ENCODE measurements at places on chromosomes 11 and 22. TPM values are rescaled to one million over a fixed set of nuclear protein-coding genes. Genes with fewer than 3 reads are reported as not detected.

DNA sequence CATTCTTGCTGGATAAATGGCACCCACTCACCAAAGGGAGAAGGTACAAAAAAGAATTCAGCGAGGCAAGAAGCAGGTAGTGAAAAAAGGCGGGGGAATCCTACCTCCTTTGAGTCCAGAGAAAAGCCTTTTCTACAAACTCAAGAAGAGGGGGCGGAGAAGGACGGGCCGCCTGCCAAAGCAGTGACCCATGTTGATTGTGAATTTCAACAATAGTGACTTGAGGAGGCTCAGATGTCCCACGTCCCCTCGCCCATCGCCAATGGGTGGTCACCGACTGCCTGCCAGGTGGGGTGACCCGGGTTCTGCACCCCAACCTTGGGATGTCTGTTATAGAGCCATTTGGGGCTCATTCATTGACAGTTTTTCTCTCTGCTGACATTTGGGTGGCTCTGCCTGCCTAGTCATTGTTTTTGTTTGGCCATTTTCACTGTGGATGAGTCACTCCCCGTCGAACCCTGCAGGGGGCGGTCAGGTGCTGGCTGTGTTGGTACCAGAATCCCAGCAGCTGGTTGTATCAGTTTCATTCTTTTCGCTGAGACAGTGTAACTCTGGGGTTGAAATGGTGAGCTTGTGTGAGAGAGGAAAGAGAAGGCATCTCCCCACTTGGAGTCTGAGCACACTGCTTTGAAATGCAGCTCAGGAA lies 163.4 kb upstream of the NCAM1 start:
- peaks cover 2% of the 10 kb centered on the region for H3K27me3 ChIP-seq
- no peak overlapping the region for H3K4me3 ChIP-seq
- H3K4me1 ChIP-seq, result no peaks in the 10 kb centered on the region
- no peaks in the 10 kb centered on the region for H3K36me3 ChIP-seq
- no peak overlapping the region for H3K27ac ChIP-seq

DNA sequence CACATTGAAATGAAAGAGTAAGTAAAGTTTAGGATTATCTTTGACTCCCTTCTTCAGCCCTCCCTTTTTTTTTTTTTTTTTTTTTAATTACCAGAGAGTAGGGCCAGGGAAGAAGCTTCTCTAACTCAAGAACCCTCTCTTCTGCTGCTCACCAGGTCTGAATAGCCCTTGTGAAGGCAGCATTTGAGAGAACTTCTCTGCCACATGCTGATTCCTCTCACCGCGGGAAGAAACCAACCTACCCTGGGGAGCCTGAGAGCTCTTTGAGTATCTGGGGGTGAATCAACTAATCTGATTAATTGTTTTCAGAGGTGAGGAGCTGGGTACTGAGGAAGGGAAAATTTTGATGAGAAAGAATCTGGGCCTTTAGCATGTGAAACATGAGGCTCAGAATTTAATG lies 434.5 kb upstream of the CCDC90B start:
- H3K27ac ChIP-seq, result peak overlapping the region; percentile 5
- H3K27me3 ChIP-seq, result no peaks in the 10 kb centered on the region
- no peak overlapping the region for H3K4me3 ChIP-seq
- DNase-seq, result no peak

DNA sequence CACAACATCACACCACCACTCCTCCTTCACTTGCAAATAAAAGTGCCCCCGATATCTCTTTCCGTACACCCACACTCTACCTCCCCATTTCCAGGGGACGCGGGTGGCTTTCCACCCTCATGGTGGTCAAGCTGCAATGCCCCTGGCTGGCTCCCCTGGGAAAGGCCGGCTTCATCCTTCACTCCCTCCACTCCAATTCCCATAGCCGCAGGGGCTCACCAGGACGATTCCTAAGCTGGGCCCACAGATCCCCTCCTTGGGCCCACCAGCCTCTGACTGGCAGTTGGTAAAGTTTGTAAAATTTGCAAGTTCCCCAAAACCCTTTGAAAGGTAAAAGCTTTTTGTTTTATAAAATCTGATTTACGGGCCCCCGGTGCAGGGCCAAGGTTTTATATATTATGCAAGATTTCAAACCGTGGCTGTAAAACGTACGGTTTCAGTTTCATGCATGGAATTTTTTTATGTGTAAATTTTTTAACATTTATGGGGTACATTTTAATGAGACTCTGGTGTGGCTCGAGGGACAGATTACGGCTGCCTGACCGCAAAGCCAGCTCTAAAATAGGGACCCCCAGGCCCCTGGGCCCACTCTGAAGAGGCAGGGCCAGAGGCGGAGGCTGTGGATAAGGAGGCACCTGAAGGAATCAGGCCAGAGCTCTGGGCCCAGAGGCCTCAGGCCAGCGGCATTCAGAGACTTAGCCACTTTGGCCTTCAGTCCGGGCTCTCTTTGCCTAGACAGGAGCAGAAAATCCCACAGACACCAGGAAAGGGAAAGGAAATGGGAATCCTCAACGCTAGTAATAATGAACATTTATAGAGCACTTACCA lies 106.5 kb downstream of the FEZ1 start:
- H3K27ac ChIP-seq, result no peak overlapping the region
- no peaks in the 10 kb centered on the region for H3K36me3 ChIP-seq
- no peak for DNase-seq
- H3K4me3 ChIP-seq, result no peak overlapping the region

SYT7 gene
- 32.8 TPM for total RNA-seq

CRYBA4 gene
- not detected for total RNA-seq

DNA sequence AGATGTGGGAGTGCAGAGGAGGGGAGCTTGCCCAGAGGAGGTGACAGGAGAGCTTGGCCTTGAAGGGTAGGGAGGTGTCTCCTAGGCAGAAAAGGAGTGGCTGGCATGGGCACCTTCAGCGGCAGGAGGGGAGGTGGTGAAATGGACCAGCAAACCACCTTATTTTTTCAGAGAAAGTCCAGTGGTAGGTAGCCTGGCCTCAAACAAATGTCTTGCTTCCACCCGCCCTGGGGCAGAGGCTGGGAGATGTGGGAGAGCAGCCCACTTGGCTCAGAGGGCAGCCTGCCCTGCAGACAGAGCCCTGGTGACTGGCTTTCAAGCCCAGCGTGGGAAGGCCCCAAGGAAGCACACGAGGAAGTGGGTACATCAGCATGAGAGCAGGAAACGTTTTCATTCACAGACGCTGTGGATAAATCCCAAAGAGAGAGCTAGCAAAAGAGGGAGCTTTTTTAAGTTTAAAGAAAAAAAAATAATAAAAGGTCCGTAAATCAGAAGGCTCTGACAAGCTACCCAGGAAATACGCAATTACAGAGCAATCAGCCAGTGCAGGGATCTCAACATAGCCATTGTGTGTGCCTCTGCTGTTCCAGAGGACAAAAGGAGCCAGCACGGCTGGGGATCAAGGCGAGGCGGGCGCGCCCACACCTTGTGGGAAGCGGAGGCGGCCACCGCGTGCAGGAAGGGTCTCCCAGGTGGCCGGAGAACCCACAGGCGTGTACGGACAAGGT lies 238.7 kb upstream of the PLET1 start:
- no peak for DNase-seq
- no peak overlapping the region for H3K27ac ChIP-seq
- H3K4me3 ChIP-seq, result no peak overlapping the region
- no peaks in the 10 kb centered on the region for H3K4me1 ChIP-seq
- no peaks in the 10 kb centered on the region for H3K36me3 ChIP-seq

DNA sequence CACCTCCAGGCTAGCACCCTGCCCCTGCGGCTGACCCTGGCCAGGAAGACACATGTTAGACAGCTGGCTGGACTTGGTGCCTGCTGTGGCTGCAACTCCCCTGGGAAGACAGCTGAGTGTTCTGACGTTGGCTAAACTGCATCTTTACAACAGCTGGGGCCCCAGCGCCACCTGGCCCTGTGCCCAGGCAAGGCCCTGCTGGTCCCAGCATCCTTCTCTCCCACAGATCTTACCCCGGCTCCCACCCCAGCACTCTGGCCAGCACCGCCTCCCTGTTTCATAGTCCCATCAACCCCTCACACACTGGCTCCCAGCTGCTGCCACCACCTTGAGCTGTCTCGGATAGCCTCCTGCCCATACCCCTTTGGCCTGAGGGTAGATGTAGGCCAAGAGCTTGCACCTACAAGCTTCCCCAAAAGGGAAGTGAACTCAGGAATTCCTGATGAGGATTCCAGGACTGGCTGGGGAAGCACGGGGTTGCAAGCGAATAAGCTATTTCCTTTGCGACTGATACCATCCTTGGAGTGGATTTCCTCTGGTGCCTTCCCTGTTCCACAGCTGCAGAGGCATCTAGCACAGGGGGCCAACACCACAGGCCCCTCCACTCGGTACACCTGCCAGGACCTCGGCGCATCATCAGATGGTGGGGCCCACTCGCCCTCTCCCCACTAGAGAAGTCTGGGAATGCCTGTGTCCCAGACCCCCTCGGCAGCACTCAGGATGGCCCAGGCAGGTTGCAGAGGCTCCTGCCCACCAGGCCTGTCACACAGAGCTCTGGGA lies 28.5 kb downstream of the RSPH14 start:
- no peak for DNase-seq
- no peaks in the 10 kb centered on the region for H3K27me3 ChIP-seq
- no peak overlapping the region for H3K27ac ChIP-seq
- H3K4me3 ChIP-seq, result no peak overlapping the region
- H3K4me1 ChIP-seq, result no peaks in the 10 kb centered on the region

GRCh38 chr22:31893460-31893859 lies 50.9 kb upstream of the YWHAH start:
- no peak for DNase-seq
- no peak overlapping the region for H3K27ac ChIP-seq
- H3K36me3 ChIP-seq, result no peaks in the 10 kb centered on the region
- no peaks in the 10 kb centered on the region for H3K4me1 ChIP-seq

GRCh38 chr11:127472505-127472904 lies 471.9 kb upstream of the KIRREL3 start:
- no peaks in the 10 kb centered on the region for H3K4me1 ChIP-seq
- no peak overlapping the region for H3K4me3 ChIP-seq
- no peaks in the 10 kb centered on the region for H3K36me3 ChIP-seq
- no peaks in the 10 kb centered on the region for H3K27me3 ChIP-seq
- no peak for DNase-seq
- no peak overlapping the region for H3K27ac ChIP-seq

DNA sequence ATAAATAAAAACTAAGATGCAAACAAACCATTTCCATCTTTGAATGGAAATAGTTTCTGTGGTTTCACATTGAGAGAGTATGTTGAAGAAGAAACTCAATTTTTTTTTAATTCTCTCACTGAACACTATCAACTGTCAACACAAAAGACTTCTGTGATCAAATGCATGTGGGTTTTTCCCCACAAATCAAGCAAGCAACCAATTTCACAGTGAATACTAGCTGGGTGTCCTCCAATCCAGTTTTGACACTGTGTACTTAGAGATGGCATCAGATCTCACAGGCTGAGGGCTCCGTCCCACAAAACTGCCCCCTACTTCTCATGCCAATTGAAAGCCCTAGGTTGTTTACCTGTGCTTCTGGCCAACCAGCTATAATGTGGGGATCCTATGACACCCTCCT lies 34.5 kb downstream of the CTSC start:
- H3K27me3 ChIP-seq, result no peaks in the 10 kb centered on the region
- no peak for DNase-seq
- H3K36me3 ChIP-seq, result no peaks in the 10 kb centered on the region
- peaks cover 10% of the 10 kb centered on the region for H3K4me1 ChIP-seq
- no peak overlapping the region for H3K27ac ChIP-seq

DNA sequence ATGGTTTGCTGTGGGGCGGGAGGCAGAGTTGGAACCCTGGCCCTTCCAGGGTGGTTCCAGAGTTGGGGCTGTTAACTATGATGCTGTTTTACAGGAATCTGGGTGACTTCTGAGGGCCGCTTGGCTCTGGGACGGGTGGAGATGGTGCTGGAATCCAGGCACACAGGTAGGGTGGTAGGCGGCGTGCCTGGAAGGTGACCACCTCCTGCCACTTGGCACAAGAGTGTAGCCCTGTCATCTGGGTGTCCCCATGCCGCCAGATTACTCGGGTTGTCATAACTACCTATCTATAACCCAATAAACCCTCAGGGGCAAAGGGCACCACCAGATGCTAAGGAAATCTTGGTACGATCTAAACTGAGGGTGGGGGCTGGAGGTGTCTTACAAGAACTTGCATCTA lies 1.3 kb downstream of the CARS1 start:
- no peaks in the 10 kb centered on the region for H3K27me3 ChIP-seq
- peak overlapping the region; percentile 100 for H3K4me3 ChIP-seq
- peak; percentile 24 for DNase-seq
- H3K27ac ChIP-seq, result peak overlapping the region; percentile 96

DNA sequence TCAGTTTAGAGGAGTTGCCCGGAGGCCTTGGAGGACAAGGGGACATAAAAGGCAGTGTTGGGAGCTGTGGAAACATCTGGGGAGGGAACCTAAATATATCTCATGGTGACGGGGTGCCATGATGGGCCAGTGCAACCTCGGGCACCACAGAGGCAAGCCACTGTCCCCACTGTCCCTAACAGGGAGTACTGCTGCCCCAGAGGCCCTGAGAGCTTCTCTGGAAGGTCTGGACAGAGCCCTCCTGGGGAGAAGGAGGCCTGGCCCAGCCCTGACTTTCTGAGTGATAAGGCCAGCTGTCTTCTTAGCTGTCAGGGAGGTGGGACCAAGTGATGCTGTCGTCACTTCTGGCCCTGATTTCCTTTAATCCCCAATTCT lies 5.5 kb upstream of the P2RY6 start:
- no peaks in the 10 kb centered on the region for H3K27me3 ChIP-seq
- DNase-seq, result no peak
- H3K4me1 ChIP-seq, result peaks cover 40% of the 10 kb centered on the region
- no peaks in the 10 kb centered on the region for H3K36me3 ChIP-seq
- H3K4me3 ChIP-seq, result no peak overlapping the region

OR51B4 gene
- not detected for total RNA-seq

- no peak overlapping the region for H3K27ac ChIP-seq
- H3K4me1 ChIP-seq, result no peaks in the 10 kb centered on the region
- no peak for DNase-seq
- H3K4me3 ChIP-seq, result no peak overlapping the region
- no peaks in the 10 kb centered on the region for H3K36me3 ChIP-seq
These were observed 322.7 kb upstream of the ISX start for GRCh38 chr22:34743110-34743751.
